ENCODE measurements at places on chromosomes 12 and 14.

- DNase-seq: no peak
Observed at GRCh38 chr12:105100207-105100985, 7.1 kb upstream of the WASHC4 start.

DNA sequence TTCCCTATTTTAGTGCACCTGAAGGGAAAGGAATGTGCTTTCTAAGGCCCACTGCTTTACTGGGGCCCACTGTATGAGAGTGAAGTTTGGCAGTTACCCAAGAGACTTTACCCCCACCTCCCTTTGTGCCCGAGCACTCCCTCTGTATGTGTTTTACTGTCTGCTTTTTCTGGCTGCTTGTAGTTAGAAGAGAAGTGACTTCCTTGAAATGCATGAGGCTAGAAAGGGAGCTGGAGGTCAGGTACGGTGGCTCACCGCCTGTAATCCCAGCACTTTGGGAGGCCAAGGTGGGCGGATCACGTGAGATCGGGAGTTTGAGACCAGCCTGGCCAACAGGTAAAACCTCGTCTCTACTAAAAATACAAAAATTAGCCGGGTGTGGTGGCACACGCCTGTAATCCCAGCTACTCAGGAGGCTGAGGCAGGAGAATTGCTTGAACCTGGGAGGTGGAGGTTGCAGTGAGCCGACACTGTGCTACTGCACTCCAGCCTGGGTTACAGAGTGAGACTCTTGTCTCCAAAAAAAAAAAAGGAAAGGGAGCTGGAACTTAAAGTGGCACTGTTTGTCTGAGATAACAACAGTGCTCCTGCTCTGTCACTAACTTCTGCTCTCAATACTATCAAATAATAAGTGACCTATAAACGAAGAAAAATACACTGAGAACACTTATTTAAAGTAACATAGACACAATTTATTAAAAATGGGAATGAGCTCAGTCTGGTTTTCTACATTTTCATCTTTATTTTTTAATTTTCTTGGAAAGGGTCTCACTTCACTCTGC lies 5.8 kb downstream of the TRIP11 start:
- DNase-seq: no peak

DNA sequence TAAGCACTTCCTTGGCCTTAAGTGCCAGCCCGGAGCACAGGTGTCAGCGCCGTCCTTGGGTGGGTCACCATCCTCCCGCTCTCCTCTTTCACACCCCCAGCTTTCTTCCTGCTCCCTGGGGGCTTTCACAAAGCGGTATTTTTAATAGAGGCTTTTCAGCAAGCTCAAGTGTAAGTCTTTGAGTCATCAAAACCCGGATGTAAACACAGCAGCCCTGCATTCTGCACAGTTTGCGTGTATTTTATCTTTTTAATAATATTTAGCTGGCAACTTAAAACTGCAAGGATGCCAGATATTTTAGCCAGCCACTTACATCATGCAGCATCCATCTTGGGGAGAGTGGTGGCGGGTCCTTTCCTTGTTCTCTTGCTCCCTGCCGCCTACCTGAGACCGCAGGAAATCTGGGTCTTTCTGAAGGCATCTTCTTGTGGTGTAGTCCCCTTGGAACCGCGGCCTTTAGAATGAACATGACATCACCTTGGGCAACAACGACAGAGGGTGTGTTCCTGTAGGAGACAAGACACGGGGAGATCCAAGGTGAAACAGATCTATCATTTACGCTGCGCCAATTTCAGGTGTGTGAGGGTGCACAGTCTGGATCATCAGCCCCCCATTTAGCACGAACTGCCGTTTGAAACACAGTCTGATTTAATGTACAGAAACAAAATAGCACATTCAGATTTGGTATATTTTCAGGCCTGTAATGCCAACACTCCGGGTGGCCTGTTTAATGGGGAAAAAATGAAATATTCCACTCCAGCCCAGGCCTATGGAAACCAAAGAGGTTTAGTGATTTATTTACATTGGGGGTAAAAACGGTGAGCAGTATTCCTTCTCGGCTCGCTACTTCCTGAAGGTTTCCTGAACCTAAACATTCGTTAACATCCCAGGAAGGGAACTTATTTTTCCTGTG lies 12.5 kb upstream of the IRF2BPL start:
- DNase-seq: no peak

- no peak for DNase-seq
Observed at GRCh38 chr12:24244801-24245200, 295.3 kb upstream of the SOX5 start.
